NCI-H1092 (cell line): ENCODE measurements at places on chromosomes 1 and 21.

- peak; percentile 58 for DNase-seq
These were observed at the start of gene BEND5 for GRCh38 chr1:48776393-48777218. BEND5 (minus strand) TSS chr1:48776891; CDS start chr1:48776831, 60 bp downstream.

DNA sequence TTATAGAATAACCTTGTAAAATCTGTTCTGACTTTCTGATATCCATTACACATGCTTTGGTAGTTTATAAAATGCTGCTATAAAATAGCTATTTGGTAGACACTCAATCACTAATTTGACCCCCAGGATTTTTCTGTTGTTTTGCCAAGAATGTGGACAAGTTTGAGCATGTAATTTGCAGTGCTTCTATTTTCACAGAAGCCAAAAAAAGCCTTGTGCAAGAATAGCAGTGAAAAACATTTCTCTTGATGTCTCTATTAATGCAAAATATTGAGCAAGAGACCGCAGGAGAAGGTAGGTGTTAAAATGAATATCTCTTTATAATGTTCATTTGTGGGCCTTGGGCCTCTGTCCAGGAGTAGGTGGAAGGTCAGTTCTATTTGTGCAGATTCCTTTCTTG, 22.5 kb downstream of the MAP3K7CL start:
- no peak for DNase-seq

- no peak for DNase-seq
These were observed at the start of gene MAEL for GRCh38 chr1:166988974-166989515. MAEL (plus strand) TSS chr1:166989280; CDS start chr1:166989353, 73 bp downstream.

GRCh38 chr1:25796811-25797458, 3.1 kb upstream of the SELENON start:
- peak; percentile 82 for DNase-seq

DNA sequence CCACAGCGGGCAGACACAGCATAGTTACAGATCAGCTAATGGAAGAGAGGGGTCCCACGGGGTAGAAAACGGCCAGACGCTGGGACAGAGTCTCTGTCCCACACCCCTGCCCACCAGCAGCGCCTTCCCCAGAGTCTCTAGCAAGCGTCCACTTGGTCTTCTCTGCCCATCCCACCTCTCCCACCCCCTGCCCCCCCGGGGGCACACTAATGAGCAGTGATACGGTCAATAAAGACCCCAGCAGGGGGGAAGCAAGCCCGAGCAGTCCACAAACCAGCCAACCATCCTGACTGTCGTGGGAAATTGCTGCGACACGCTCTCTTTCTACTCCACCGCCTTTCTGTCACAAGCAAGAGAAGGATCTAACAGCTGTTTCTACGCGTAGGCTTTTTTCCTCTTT, 374.7 kb downstream of the NPHP4 start:
- DNase-seq, result no peak
